Neural crest cell (in vitro differentiated cells): ENCODE measurements at places on chromosomes 2 and 18. TPM values are rescaled to one million over a fixed set of nuclear protein-coding genes. Genes with fewer than 3 reads are reported as not detected.

- DNase-seq: no peak
Observed at GRCh38 chr18:60413944-60414547, 41.5 kb upstream of the MC4R start.

GRCh38 chr2:226661789-226662545, 137.7 kb downstream of the IRS1 start:
- no peak for DNase-seq

- no peak for DNase-seq
Observed at GRCh38 chr2:24766609-24767008, 26.6 kb downstream of the PTRHD1 start.

DNA sequence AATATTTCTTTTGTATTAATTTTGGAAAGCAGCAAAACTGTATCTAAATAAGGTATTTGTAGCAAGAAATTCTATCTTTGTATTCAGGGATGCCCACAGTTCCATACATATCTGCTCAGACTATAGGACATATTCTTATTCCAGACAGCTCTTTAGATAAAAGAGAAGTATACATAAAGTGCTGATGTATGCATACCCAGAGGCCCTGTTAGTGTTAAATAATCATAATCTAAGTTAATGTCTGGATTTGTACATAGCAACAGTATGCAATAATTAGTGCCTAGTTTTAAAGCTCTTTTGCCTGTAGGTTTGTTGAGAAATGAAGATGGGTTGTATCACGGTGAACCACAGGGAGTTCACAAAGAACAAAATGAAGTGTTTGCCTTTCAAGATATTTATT, 428.0 kb upstream of the RGPD4 start:
- no peak for DNase-seq

GRCh38 chr2:75459565-75460310, 101.0 kb downstream of the EVA1A start:
- no peak for DNase-seq

- no peak for DNase-seq
Observed at GRCh38 chr2:8645176-8645831, 36.6 kb upstream of the ID2 start.

DNA sequence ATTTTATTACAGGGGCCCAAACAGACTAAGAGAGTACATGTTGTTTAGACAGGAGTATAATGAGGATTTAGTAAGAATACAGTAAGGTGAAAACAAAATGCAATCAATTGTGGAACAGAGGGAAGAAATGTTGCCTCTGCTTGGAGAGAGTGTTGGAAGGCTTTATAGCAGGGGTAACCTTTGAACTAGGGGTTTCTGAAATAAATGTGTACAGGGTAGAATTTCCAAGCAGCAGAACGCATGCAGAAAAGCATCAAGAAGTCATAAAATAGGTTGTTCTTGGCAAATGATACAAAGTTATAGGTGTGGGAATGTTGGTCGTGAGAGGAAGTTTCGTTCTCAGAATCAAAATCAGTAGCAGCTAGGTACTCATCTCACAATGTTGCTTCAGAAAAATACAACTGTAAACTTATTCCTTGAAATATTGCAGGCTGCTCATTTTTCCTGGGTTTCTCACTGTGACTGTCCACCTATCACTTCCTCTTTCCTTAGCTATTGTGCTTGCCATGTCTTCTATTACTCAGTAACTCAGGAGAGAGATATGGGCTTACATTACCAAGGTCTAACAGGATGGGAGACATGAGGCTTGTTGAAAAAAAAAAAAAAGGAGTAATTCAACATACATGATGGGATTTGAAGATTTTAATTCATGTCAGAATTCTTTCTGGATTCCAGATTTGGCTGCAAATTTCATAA, 17.1 kb upstream of the HNMT start:
- DNase-seq: no peak

GRCh38 chr2:603869-604268, 73.3 kb downstream of the TMEM18 start:
- no peak for DNase-seq

GRCh38 chr18:11991021-11991795, 9.9 kb downstream of the IMPA2 start:
- DNase-seq: no peak

DNA sequence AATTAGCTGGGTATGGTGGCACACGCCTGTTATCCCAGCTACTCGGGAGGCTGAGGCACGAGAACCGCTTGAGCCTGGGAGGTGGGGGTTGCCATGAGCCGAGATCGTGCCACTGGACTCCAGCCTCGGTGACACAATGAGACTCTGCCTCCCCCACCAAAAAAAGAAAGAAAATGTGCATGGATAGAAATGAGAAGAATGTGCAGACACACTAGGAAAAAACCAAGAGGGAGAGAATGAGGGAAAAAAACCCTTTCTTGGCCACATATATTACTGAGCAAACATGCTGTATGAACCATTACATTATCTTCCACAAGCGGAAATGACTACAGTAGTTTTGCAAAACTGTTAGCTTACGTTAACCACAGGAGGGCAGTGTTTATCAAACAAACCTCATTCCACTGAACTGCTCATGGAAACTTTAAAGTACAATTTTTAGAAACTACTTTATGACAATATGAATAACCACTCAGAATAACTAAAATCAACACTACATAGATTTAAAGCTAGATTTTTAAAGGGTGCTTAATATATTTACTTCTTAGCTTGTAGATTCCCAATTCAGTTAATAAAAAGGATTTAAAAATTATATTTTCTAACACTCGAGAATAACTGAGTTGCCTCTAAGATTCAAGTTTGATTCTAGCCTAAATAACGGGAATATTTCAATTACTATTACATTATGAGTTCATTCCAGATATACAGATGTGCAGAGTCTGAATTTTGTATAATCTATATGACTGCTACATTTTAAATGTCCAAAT, 26.4 kb downstream of the ASXL2 start:
- no peak for DNase-seq

- DNase-seq: no peak
Observed at GRCh38 chr2:160380000-160380570, 113.5 kb downstream of the RBMS1 start.

GRCh38 chr2:28361991-28362710, 30.5 kb upstream of the FOSL2 start:
- no peak for DNase-seq

GRCh38 chr2:16429431-16430145, 236.0 kb downstream of the CYRIA start:
- no peak for DNase-seq

DNA sequence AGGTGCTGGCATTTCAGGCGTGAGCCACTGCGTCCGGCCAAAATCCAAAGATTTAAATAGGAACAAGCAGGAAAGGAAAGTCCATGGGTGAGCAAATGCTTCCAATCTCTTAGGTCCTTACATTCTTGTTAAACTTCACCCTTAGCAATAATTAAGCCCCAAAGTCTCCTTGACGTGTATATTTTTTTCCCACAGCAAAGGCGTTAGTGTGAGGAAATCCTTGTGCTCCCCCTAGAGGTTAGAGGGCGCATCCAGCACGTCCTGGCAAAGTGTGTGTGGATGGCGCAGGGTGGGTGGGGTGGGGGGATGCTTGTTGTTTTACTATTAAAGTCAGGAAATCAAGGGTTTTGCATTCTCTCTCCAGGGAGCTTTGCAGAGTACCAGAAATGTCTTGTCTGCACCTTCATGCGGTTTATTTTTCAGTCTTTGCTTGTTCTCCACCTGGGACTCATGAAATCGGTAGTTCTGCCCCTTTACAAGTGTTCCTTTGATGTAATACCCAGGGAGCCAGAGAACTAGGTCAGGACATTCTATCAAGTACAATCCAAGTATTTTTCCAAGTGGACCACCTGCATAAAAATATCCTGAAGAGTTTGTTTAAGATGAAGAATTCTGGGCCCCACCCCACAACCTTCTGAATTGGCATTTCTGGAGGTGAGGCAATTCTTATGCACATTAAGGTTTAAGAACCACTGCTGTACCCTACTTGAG, 22.2 kb upstream of the ITSN2 start:
- peak; percentile 55 for DNase-seq

GRCh38 chr18:78090584-78090983, 840.9 kb downstream of the GALR1 start:
- no peak for DNase-seq

GRCh38 chr2:46015671-46016070, 281.5 kb upstream of the EPAS1 start:
- no peak for DNase-seq

DNA sequence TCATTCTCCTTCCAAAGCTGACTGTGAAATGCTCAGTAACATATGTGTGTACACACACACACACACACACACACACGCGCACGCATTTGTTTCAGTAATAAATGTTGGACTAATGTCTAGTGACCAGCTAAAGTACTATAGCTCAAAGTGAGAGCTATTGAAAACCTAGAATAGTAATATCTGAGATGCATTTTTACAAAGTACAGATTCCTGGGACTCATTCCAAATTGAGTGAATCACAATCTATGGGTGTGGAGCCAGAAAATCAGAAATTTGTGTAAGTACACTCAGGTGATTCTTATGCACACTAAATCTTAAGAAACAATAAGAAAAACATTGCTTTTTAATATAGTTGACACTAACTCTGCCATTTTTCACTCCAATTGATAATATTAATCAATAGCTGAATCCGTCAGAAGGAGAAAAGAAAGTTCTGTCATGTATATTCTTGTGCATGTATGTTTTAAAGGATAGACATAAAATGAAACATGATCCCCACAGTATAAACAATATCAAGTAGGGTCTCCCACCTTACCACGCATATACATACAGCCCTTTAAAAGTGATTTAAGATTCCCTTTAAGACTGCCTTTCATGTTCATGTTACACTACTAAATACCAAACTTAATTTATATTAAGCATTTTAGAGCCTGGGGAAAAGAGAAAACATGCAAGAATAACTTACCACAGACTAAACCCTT, 123.5 kb downstream of the ATAD2B start:
- DNase-seq: no peak

- DNase-seq: peak; percentile 98
Observed at GRCh38 chr18:9102508-9103375, at the start of gene NDUFV2. Gene NDUFV2, plus strand, starts transcription at chr18:9102699. Its CDS starts 45 bp downstream, at chr18:9102744.

DNA sequence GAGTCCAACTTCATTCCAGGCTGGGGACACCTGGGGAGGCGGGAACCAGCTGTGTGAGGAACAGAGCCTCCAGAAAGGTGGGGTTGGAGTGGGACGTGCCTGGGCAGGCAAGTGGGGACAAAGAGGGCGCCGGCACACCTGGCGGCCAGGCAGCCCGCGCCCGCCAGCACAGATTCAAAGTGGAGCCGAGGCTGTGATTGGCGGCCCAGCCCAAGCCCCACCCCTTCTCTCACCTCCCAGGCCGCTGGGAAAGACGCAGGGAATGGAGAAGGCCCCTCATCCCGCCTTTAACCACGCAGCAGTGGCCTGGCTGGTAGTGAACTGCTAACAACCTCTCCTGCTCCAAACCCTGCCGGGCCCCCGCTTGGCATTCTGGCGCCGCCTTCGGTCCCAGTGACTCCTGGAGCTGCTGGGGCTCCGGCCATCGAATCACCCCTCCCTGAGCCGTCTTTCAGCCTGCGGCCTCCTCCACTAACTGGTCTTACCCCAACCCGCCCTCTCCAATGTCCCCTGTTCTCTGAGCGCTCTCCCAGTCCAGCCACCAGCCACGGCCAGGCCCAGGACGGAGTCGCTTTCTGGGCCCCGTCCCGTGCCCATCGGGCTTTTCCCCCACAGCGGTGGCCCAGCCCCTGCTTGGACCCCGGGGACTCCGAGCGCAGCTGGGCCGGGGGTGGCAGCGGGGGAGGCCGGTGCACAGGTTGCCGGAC, 27.9 kb upstream of the PTMA start:
- peak; percentile 44 for DNase-seq

DTNA gene
- 11.3 and 13.3 TPM in 2 replicates for total RNA-seq

ALKAL2 gene
- total RNA-seq: 0.63 and 0.82 TPM in 2 replicates

GALR1 gene
- not detected in 2 replicates for total RNA-seq

TMEM163 gene
- total RNA-seq: 0.71 and 1.0 TPM in 2 replicates

ASXL3 gene
- total RNA-seq: 14.5 and 18.2 TPM in 2 replicates

SLC9A4 gene
- not detected in 2 replicates for total RNA-seq

TLX2 gene
- not detected in 2 replicates for total RNA-seq

FOXI3 gene
- total RNA-seq: 0.12 TPM in 1 of 2 replicates, not detected in the other

PLA2R1 gene
- total RNA-seq: 0.09 and 0.18 TPM in 2 replicates

GDF7 gene
- total RNA-seq: 0.36 and 0.40 TPM in 2 replicates

RUFY4 gene
- not detected in 2 replicates for total RNA-seq

CCDC68 gene
- total RNA-seq: not detected in 2 replicates

ANKRD53 gene
- 1.2 and 1.7 TPM in 2 replicates for total RNA-seq

PDE11A gene
- 0.23 and 0.28 TPM in 2 replicates for total RNA-seq
